ENCODE measurements at places on chromosomes 11 and 22.

DNA sequence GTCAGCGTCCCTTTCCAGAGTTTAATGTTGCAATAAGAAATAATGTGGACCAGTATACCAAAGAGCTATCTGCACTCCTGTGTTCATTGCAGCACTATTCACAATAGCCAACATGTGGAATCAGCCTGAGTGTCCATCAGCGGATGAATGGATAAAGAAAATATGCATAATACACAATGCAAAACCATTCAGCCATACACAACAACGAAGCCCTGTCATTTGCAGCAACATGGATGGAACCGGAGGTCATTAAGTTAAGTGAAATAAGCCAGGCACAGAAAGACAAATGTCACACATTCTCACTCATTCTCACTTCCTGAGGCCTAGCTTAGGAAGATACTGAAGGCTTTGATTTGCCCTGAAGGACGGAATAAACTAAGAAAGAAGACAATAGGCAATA, 22.1 kb downstream of the SLC5A4 start:
- no peak for DNase-seq

DNA sequence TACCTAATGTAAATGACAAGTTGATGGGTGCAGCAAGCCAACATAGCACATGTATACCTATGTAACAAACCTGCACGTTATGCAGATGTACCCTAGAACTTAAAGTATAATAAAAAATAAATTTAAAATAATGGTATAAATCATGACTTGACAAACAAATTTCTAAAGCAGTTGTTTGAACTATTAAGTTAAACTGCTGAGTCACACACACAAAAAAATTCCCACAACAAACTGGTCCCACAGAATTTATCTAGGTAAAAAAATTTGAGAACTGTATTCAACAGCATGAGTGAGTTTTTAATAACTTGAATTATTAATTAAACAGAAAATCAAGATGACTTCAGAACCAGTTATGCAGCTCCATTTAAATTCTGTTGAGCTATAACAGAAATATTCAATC, 186.0 kb upstream of the SOX6 start:
- no peak for DNase-seq

DNA sequence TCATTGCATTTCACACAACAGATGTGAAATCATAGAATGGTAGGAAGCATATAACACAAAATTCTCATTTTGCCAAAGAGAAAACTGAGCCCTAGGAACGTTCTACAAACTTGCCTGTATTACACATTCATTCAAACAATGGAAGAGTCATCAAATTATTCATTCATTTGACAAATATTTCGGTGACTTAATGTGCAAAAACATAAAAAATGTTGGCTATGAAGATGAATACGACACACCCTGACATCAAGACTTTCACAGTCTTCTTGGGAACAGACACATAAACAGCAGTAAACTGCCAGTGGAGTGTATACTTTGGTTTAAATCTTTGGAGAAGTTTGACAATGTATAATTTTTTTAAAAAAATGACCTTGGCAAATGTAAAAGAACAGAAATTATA, 20.4 kb upstream of the C11orf87 start:
- DNase-seq = no peak

DNA sequence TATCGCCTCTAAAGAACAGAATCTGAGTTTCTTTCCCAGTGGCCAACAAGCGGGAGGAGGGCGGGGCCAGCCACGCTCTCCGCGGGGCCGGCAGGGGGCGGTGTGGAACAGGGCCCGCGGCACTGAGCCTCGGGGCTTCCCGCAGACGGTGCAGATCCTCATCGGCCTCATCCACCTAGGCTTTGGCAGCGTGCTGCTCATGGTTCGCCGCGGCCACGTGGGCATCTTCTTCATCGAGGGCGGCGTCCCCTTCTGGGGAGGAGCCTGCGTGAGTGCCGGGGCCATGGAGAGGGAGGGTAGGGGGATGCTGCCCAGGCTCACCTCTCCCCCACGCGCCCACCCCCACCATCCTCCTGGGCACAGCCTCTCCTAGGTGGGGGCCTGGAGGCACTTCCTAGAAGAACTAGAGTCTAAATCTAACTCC, 10.7 kb downstream of the MS4A15 start:
- no peak for DNase-seq

- no peak for DNase-seq
Observed at GRCh38 chr22:44670220-44670988, 31.6 kb upstream of the PRR5 start.

DNA sequence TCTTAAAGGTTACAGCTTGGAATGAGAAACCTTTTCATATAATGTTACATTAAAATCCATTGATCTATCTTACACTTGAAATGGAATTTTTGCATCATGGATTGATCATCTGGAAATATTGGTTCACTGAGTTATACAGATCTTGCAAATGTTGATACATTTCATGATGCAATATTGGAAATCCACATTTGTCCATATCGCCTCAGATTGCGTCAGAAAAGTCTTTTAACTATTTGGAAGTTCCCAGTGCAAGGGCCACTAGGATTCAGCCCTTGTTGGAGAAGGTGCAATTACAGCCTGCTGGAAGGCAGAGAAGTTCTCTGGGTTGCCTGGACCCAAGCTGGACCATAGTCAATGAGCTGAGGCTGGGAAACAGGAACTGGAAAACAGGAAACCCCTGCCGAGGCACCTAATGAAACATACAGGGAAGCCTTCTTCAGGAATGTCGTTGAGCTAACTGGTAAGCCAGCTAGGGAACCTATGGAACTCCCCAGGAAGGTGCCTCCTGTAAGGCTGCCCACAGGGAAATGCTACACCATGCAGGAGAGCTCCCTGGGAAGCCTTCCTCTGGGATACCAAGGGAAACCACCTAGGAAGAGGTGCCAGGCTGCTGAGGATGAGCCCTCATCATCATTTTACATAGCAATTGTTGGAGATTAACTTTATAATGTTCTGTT, 600.4 kb upstream of the CADM1 start:
- DNase-seq = no peak

- DNase-seq = no peak
Observed at GRCh38 chr11:89477175-89477574, 14.0 kb downstream of the NOX4 start.

GRCh38 chr11:44899959-44900358, 50.7 kb downstream of the TP53I11 start:
- peak; percentile 13 for DNase-seq

DNA sequence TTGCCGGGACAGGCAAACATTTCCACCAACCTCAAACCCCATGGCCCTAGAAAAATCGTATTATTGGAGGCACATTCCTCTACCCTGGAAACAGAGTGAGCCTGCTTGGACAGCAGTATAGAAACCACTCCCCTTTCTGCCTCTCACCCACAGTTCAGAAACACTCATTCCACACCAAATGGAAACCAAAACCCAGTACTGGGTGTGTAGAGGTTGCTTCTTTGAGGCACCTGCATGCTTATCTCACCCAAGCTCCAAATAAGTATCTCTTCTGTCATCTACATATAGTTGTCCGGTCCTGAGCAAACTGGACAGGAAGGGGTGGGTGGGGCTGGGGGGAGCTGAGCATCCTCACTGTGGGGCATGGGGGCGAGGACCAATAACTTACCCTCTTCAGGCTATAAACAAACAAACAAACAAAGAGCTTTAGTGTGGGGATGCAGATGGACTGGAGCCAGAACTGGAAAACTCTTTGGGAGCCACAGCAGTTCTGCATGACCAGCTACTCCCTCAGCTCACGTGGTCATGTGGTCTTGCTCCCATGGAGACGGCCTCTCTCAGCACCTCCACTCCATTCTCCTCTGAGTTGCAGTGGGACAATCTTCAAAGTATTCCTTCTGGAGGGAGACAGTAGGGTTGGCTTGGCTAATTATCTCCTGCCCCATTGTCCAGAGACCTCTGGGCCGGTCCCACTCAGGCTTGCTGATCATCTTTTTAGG, 1.0 kb upstream of the PLAAT2 start:
- peak; percentile 59 for DNase-seq

DNA sequence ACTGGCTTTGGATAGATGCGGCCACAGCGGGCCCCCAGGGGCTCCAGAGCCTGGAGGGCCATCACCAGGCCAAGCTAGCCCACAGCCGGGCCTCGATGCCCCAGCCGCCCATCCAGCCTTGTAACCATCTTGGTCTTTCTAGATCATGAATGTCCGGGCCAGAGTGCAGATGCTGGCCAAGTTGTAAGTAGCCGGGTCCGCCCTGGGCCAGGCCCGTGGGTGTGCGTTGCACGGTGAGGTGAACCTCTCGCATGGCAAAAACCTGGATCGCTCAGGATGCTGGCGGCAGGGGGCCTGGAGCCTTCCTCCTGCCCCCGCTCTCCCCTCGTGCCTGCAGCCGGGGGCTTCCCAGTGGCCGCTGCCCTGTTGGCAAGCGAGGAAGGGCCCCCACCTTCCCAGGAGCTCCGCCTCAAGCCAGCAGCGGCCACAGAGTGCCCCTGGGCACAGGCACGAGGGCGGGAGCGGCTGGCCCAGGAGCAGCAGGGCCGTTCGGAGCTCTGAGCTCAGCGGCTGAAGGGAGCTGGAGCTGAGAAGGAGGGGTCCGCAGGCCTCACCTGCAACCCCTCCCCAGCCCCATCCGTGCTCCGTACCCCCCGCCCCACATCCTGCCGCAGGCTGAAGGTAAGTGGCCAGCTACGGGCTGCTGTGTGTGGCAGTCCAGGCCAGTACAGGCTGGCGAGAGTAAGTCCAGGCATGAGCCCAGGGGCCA, 10.9 kb upstream of the MRPL23 start:
- no peak for DNase-seq

- DNase-seq = no peak
Observed at GRCh38 chr11:122004446-122004845, 111.6 kb downstream of the BLID start.

DNA sequence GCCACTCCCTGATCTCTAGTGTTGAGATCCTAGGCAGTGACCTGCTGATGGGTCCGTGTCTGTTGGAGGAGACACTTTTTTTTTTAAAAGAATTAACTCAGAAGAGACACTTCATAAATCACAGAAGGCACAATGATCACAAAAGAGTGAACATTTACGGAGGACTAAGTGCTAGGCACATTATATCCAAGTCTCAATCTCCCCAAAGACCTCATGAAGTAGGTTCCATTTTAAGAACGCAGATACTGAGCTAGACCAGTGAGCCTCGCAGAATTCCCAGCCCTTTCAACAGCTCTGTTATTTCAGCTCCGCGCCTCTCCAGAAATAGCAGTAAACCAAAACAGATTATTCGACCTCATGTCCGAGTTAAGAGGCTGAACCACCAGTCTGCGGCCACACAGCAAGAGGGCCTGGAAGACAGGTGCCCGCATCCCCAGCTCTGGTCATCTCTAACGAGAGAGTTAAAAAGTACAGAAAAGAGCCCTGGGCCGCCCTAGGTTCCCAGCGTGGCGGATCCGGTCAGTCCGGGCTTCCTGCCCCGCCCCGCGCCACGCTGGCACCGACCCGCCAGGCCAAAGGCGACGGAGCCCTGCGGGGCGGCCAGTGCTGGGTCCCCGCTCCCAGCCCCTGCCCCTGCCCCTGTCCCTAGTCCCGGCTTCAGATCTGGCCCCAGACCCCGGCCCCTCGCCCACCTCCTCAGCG, 612 bp downstream of the XBP1 start:
- DNase-seq = peak; percentile 14

- DNase-seq = no peak
Observed at GRCh38 chr11:129943036-129943435, 47.7 kb upstream of the NFRKB start.

- DNase-seq = no peak
Observed at GRCh38 chr22:48720662-48721394, 1106.8 kb downstream of the BRD1 start.

DNA sequence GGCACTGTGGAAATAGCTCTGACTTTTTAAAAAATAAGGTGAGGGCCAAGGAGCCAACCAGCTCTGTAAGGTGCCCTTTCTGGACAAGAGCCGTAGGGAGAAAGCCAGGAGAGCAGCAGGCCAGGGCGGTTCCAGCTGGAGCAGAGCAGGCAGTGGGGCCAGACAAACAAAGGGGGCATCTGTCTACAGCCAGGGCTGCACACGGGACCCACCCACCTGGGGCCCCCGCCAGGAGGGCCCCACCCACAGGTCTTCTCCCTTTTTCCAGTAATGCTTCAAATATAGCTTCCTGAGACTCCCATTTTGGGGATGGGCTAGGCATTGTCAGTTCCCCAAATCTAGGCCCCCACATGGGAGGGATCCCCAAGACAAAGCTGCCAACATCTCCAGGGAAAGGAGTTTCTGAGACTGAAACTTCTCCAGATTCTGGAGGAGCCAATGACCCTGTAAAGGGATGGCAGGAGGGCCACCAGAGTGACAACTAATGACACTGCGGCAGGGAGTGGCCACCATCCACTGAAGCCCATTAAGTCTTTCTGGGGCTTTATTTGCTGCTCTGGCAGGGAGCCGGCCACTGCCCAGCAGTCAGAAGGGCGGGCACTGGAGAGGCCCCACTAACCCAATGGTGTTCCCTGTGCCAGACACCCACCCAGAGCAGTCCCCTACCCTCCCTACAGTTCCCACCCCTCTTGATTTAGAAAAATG, 1.9 kb downstream of the ZFTA start:
- DNase-seq = no peak

- peak; percentile 79 for DNase-seq
Observed at GRCh38 chr11:102293873-102294601, 23.2 kb upstream of the BIRC3 start.

GRCh38 chr22:49621601-49622210, 206.0 kb downstream of the BRD1 start:
- no peak for DNase-seq

DNA sequence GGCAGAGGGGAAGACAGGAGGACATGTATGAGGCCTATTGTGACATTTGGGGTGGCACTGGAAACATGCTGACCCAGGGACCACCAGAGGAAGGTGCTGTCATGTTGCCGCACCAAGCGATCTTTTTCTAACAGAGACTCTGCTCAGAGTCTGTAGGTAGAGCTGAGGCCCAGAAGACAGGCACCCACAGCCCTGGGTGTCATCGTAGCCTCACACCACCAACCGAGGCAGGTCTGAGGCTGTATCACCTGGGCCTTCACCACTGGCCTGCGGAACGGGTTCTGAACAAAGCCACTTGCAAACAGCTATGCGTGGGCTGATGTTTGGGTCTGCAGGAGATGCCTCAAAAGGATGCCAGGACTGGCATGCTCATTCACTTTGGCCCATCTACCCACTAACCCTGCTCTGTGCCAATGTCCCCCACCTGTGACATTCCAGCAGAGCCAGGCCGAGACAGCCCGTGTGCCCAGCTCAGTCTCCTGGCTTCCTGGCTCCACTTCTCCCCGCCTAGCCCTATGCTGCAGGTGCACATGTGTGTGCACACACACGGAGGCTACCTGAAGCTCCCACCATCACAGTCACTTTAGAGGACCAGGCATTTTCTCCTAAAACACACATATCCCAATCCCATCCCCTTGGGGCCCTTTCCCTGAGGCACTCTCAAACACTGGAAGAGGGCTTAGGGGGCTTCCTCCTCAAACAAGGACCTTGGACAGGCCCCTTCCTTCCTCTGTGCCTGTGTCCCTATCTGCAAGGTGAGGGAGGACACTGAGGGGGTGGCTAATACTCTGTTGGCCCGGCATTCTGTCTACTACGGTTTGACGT, 3.6 kb downstream of the TRIM29 start:
- DNase-seq = no peak

GRCh38 chr11:497565-498296, 9.3 kb downstream of the RNH1 start:
- no peak for DNase-seq

Data from CD4-positive, alpha-beta T cell treated with Interleukin-2 at 100 ng/mL for 4 hours (primary cell).